ENCODE measurements at places on chromosomes 1 and 21. TPM values are rescaled to one million over a fixed set of nuclear protein-coding genes. Genes with fewer than 3 reads are reported as not detected.

DNA sequence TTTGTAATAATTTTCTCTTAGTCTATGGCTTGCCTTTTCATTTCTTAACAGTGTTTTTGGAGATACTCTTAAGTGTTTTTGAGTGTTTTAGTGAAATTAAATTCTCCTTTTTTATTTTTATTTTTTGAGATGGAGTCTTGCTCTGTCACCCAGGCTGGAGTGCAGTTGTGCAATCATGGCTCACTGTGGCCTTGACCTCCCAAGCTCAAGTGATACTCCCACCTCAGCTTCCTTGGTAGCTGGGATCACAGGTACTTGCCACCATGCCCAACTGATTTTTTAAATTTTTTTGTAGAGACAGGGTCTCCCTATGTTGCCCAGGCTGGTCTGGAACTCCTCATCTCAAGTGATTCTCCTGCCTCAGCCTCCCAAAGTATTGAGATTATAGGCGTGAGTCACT, 240.3 kb downstream of the PLPP3 start:
- H3K27me3 ChIP-seq: peaks cover 5% of the 10 kb centered on the region
- H3K4me3 ChIP-seq: no peak overlapping the region
- DNase-seq: no peak
- H3K36me3 ChIP-seq: no peaks in the 10 kb centered on the region
- H3K4me1 ChIP-seq: no peaks in the 10 kb centered on the region

GRCh38 chr1:3500265-3500835, 45.9 kb downstream of the ARHGEF16 start:
- no peak overlapping the region for H3K27ac ChIP-seq
- no peaks in the 10 kb centered on the region for H3K27me3 ChIP-seq
- DNase-seq: no peak

DNA sequence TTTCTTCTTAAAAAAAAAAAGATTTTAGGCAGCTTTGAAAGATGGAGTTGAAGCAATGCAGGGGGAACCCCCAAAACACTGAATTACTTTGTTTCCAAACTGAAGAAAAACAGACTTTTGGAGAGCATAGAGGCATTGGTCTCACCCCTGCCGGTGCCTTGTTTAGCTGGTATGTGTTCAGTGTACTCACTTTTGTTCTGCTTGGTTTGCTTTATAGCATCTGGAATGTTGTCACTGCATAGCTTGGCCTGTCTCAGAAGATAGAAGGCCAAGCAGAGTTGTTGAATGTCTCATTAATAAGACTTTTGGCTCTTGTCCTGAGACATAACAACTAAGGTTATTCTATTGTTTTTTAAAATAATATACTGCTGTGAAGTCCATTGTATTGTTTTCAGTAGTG, 6.9 kb downstream of the THRAP3 start:
- DNase-seq: no peak
- H3K4me3 ChIP-seq: no peak overlapping the region
- H3K27me3 ChIP-seq: no peaks in the 10 kb centered on the region
- H3K4me1 ChIP-seq: peaks cover 58% of the 10 kb centered on the region
- no peak overlapping the region for H3K27ac ChIP-seq

GRCh38 chr1:109794319-109795132, 30.8 kb upstream of the EPS8L3 start:
- DNase-seq: no peak
- no peak overlapping the region for H3K27ac ChIP-seq
- no peaks in the 10 kb centered on the region for H3K36me3 ChIP-seq
- H3K4me3 ChIP-seq: no peak overlapping the region
- H3K27me3 ChIP-seq: no peaks in the 10 kb centered on the region
- peaks cover 60% of the 10 kb centered on the region for H3K4me1 ChIP-seq

DNA sequence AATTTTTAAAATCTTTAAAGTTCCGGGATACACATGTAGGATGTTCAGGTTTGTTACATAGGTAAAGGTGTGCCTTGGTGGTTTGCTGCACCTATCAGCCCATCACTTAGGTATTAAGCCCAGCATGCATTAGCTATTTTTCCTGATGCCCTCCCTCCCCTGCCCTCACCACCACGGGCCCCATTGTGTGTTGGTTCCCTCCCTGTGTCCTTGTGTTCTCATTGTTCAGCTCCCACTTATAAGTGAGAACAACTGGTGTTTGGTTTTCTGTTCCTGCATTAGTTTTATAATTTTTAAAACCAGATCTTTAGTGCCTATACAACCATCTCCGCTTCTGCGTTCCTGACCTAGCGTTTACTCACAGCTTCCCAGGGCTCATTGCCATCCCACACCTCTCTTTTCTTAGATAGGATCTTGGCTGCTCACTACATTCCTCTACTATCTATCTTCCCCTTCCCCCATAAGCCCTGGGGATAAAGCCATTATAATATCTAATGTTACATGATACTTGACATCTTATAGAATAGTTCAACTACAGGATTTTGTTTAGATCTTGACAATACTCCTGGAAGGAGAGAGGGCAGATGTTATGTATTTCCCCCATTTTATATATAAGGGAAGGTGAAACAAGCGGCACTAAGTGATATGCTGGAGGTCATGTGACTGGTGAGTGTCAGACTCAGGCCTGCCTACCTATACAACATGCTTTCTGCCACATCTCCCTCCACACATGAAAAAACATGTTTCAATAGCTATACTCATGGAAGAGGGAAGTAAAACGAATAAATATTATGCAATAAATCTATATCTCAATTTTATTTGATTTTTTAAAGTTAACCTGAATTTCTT, 52.3 kb upstream of the DNAJC6 start:
- DNase-seq: no peak
- no peaks in the 10 kb centered on the region for H3K36me3 ChIP-seq
- no peak overlapping the region for H3K27ac ChIP-seq

DNA sequence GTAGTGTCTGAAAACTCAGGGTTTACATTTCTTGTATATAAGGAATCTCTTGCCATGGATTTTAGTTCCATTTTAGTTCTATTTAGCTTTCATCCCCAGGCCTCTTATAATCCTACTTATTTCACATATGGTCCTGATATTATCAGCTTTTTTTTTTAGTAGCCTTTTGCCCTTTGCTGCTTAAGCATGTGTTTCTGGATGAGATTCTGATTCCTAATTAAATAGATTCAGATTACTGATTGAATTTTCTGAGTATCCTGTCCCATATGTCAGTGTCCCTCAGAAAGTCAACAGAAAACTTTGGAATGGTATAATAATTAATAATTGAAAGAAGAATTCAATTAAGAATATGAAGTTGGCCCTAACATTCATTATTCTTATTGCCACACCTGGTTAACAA, 134.7 kb upstream of the HOOK1 start:
- H3K27me3 ChIP-seq: no peaks in the 10 kb centered on the region
- no peaks in the 10 kb centered on the region for H3K36me3 ChIP-seq
- no peak overlapping the region for H3K27ac ChIP-seq
- H3K4me3 ChIP-seq: no peak overlapping the region
- no peaks in the 10 kb centered on the region for H3K4me1 ChIP-seq
- DNase-seq: no peak

KRTAP19-1 gene
- not detected for total RNA-seq

OR2L3 gene
- total RNA-seq: not detected

FAM229A gene
- 3.4 TPM for total RNA-seq

All from activated naive CD4-positive, alpha-beta T cell treated with anti-CD3 and anti-CD28 coated beads for 36 hours (primary cell).